ENCODE measurements at places on chromosomes 1 and 21. TPM values are rescaled to one million over a fixed set of nuclear protein-coding genes. Genes with fewer than 3 reads are reported as not detected.

FCGR2B gene
- 0.25 TPM for total RNA-seq

GRCh38 chr21:26001356-26001755 lies 169.2 kb downstream of the APP start:
- H3K27ac ChIP-seq: no peak overlapping the region
- no peak overlapping the region for H3K4me3 ChIP-seq
- DNase-seq: no peak
- no peaks in the 10 kb centered on the region for H3K27me3 ChIP-seq
- no peaks in the 10 kb centered on the region for H3K36me3 ChIP-seq
- H3K4me1 ChIP-seq: peaks cover 6% of the 10 kb centered on the region

DNA sequence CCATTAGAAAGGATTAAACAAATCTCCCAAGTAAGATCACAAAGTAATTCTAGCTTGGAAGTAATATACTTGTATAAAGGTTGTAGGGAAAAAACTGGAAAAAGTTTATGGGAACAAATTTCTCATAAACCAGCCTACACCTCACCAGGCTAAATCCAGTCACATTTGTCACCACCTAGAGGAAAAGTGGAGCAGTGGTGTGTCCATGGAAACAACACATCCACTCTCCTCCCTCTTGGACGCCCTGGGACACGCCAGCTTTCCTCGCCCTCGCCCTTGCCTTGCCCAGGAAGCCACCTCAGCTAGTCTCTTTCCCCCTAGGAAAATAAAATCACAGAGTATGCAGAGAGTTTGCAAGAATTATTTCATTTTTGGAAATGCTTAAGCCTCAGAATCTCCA lies 2.2 kb downstream of the PALMD start:
- no peak overlapping the region for H3K4me3 ChIP-seq
- no peak for DNase-seq
- H3K4me1 ChIP-seq: no peaks in the 10 kb centered on the region

DNA sequence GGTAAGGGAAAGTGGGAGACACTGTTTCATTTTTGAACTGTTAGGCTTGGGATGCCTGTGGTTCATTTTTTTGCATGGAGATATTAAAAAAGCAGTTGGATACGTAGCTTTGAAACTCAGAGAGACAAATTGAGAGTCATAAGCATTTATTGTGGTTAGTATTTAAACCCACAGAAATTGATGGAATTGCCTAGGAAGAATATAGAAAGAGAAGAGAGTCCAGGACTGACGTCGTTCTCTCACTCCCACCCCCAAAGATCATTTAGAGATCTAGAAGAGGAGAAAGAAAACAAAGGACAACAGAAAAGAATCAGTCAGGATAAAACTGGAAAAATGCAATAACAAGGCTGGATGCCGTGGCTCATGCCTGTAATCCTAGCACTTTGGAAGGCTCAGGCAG lies 73.2 kb upstream of the BMP8A start:
- no peak for DNase-seq
- peaks cover 8% of the 10 kb centered on the region for H3K4me1 ChIP-seq
- no peak overlapping the region for H3K27ac ChIP-seq
- no peak overlapping the region for H3K4me3 ChIP-seq

DNA sequence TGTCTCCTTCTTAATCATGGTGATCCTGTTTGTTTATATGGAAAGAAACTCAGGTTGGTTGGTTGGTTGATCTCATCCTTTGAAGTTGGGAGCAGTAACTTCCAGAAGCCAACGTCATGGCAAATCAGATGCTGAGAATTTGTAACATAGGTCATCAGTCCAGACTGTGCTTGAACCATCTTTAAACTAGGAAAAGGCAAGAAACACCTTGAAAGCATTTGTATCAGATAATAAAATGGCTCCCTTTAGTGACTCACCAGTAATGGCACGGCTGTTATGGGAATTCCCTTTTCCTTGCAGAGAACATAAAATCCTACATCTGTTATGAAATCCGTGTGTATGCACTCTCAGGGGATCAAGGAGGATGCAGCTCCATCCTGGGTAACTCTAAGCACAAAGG lies 58.1 kb downstream of the SERBP1 start:
- no peak overlapping the region for H3K27ac ChIP-seq
- H3K36me3 ChIP-seq: peaks cover 83% of the 10 kb centered on the region
- no peak overlapping the region for H3K4me3 ChIP-seq
- no peaks in the 10 kb centered on the region for H3K27me3 ChIP-seq

DNA sequence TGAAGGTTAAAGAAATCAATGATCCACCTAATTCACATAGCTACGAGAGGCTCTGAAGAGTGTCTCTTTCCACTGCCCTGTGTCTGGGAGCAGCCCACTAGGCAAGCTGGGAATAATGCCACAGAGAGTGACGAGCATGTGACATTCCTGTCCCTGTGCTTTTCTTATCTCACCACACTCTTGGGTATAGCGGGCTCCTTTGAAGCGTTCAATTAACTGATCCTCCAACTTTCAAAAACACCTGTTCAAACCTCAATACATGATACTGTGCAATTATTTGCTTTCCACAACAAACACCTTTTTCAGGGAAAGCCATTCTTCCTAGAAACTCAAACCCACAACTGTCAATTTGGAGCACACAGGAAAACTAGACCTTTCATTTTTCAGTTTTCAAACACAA lies 43.4 kb downstream of the PLPP3 start:
- H3K27ac ChIP-seq: no peak overlapping the region
- DNase-seq: no peak
- H3K36me3 ChIP-seq: no peaks in the 10 kb centered on the region
- no peaks in the 10 kb centered on the region for H3K27me3 ChIP-seq
- no peak overlapping the region for H3K4me3 ChIP-seq
- no peaks in the 10 kb centered on the region for H3K4me1 ChIP-seq

- no peaks in the 10 kb centered on the region for H3K27me3 ChIP-seq
- H3K36me3 ChIP-seq: no peaks in the 10 kb centered on the region
- no peaks in the 10 kb centered on the region for H3K4me1 ChIP-seq
- no peak overlapping the region for H3K4me3 ChIP-seq
Measured at GRCh38 chr1:110462964-110463363, 12.0 kb downstream of the PROK1 start.

GRCh38 chr1:92411511-92411910 lies 75.2 kb downstream of the GFI1 start:
- DNase-seq: no peak
- peaks cover 40% of the 10 kb centered on the region for H3K4me1 ChIP-seq
- no peaks in the 10 kb centered on the region for H3K27me3 ChIP-seq
- no peak overlapping the region for H3K4me3 ChIP-seq
- no peaks in the 10 kb centered on the region for H3K36me3 ChIP-seq

DNA sequence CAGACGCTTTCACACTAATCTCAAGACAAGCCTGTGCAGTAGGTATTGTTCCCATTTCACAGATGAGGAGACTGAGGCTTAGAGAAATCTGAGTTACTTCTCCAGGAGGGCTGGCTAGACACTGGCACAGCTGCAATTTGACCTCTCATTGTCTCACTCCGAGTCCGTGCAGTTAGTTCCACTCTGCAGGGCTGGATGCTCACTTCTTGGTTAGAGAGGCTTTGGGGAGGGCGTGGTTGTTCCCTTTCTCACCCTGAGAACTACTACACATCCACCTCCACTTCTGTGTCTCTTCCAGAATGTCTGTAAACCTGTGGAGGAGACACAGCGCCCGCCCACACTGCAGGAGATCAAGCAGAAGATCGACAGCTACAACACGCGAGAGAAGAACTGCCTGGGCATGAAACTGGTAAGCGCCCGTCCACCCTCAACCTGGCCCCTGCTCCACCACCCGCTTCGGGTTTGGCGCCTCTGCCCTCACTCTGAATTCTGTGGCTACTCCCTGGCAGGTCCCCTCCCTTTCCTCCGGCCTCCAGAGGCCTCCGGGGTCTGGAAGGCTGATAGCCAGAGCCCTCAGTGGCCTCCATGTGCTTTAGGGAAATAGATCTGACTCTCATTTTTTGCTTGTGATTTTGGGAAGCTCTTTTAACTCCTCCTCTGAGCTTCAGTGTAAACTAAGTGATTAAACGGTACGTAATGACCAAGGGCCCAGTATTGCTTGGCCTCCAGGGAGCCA lies 29.1 kb downstream of the EIF2D start:
- H3K4me3 ChIP-seq: peak overlapping the region; percentile 63
- H3K4me1 ChIP-seq: peaks cover 91% of the 10 kb centered on the region
- H3K27me3 ChIP-seq: no peaks in the 10 kb centered on the region
- no peak for DNase-seq
- H3K27ac ChIP-seq: peak overlapping the region; percentile 90

DNA sequence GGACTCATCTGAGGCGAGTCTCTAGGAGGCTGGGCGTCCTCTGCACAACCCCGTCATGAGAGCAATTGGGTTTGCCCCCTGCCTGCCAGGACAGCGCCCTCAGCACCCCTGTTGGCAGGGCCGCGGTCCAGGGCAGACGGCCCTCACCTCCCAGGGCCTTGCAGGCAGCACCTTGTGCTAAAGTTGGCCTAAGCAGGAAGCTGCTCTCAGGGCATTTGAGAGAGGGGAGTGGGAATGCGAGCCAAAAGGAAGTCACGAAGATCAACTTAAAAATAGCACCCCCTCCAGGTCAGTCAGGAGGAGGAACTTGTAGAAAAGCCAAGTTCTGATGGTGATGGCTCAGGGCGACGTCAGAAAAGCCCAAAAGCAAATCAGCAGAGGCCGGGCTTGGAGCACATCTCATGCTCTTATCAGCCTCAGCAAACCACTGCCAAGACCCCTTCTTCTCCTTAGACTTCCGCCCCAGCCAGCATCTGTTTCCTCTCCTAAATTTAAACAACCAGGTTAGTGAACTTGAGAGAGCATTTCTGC lies 12.6 kb upstream of the ADORA3 start:
- DNase-seq: no peak
- no peak overlapping the region for H3K4me3 ChIP-seq
- no peaks in the 10 kb centered on the region for H3K36me3 ChIP-seq
- H3K4me1 ChIP-seq: peaks cover 31% of the 10 kb centered on the region
- H3K27ac ChIP-seq: no peak overlapping the region
- no peaks in the 10 kb centered on the region for H3K27me3 ChIP-seq

- peaks cover 39% of the 10 kb centered on the region for H3K4me1 ChIP-seq
- peak overlapping the region; percentile 94 for H3K27ac ChIP-seq
- H3K4me3 ChIP-seq: peak overlapping the region; percentile 25
- DNase-seq: peak; percentile 51
- H3K27me3 ChIP-seq: no peaks in the 10 kb centered on the region
Measured at GRCh38 chr1:116325922-116326321, 47.1 kb upstream of the ATP1A1 start.

DNA sequence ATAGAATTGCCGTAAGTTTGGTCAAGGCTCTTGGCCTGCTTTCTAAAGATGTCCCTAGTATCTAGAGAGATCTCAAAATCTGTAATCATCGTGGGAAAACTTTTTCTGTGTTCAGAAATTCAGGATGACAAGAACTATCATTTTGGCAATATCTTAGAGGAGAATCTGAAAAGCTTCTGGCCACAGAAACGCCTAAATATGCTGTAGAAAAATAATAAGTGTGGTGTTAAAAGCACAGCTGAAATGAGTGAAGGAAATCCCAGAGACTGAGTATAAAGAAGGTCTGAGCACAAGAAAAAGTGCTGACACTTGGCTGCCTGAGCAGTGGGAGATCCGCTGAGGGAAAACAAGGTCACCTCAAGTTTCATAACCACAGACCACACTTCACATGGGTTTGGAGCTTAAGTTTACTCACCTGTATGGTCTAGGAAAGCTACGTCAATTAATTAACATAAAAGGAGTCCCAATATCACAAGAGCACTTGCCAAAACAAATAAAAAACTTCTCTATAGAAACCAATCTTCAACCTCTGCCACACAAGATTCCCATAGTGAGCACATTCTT lies 235.2 kb upstream of the IRF2BP2 start:
- H3K27me3 ChIP-seq: peaks cover 2% of the 10 kb centered on the region
- H3K36me3 ChIP-seq: no peaks in the 10 kb centered on the region
- DNase-seq: peak; percentile 64
- peak overlapping the region; percentile 47 for H3K4me3 ChIP-seq

DNA sequence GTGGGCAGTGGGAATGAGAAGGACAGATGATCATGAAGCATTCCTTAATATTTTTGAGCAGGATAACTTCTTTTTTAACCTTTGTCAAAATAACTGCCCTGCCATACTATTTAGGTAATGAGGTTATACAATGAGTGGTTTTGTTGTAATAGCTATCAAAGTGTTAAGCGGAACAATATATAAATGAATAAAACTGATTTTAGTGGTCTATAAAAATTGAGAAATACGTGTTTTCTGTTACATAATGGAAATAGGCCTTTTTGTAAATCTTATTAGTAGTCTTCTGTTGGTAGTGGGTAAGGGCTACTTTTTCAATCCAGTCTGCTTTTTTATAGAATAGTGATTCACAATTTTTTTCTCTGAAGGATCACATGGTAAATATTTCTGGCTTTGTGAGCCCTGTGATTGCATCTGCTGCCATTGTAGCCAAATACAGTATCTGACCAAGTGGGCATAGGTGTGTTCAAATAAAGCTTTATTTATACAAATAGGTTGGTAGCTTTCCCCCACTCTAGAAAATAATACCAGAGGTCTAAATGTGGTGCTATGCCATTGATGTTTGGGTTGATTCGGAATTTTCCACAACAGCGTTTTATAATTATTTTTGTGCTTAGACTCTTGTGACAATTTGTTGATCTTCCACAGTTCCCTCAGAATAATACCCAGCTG lies 4.3 kb downstream of the NEK7 start:
- no peaks in the 10 kb centered on the region for H3K27me3 ChIP-seq
- no peak overlapping the region for H3K4me3 ChIP-seq
- H3K27ac ChIP-seq: peak overlapping the region; percentile 51
- no peak for DNase-seq

DNA sequence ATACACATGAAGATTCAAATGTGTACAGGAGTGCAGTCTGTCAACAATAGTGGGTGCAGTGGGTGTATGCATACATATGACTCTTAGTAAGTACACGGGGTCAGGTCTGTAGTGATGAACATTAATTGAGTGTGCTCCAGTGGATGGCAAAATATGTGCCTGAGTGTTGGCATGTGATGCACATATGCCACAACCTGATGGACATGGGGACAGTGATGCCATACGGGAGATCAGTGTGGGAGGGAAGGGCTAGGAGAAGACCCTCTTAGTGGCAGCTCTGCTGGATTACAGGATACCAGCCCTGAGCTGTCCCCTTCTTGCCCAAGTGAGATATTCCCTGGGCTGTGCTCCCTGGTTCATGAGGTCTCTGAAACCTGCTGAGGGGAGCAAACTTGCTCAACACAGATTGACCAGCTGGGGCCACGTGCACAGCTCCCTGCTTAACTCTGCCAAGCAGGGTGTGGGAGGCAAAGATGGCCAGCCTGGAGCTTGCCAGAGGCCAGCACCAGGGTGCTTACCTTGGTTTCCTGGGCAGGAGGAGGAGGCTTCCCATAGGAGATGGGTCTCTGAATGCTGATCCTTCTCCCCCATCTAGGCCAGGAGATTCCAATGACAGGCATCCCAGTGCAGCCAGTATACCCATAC lies 2.2 kb downstream of the SHISA4 start:
- H3K27me3 ChIP-seq: peaks cover 38% of the 10 kb centered on the region
- H3K36me3 ChIP-seq: no peaks in the 10 kb centered on the region
- no peak for DNase-seq
- H3K4me1 ChIP-seq: peaks cover 9% of the 10 kb centered on the region

GRCh38 chr21:27715131-27715530 lies 748.2 kb upstream of the ADAMTS5 start:
- H3K27me3 ChIP-seq: no peaks in the 10 kb centered on the region
- no peak overlapping the region for H3K27ac ChIP-seq
- DNase-seq: no peak
- no peak overlapping the region for H3K4me3 ChIP-seq

GRCh38 chr1:154222518-154222917 lies 1.8 kb downstream of the UBAP2L start:
- no peak for DNase-seq
- peak overlapping the region; percentile 92 for H3K4me3 ChIP-seq
- peak overlapping the region; percentile 97 for H3K27ac ChIP-seq
- H3K27me3 ChIP-seq: no peaks in the 10 kb centered on the region
